ENCODE measurements at places on chromosomes 5 and 9.

DNA sequence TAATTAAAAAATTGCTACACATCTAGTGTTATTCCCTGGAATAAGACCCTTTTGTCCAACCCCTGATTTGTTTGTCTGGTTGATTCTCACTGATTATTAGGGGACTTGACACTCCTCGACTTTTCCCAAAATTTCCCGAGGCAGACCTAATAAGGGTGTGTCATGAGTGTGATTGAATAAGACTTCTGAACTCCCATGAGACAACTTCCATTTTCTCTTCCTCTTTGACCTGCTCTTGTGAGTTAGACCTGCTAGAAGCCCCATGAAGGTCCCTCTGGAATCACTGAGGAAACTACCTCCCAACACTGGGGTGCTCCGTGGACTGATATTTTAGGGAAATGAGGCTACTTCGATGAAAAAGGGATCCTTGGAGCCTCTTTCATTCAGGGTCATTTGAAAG is 83.4 kb downstream of the MUSK start:
- no peak for DNase-seq

- no peak for DNase-seq
These were observed 10.7 kb upstream of the IRX1 start for GRCh38 chr5:3584724-3585531.

DNA sequence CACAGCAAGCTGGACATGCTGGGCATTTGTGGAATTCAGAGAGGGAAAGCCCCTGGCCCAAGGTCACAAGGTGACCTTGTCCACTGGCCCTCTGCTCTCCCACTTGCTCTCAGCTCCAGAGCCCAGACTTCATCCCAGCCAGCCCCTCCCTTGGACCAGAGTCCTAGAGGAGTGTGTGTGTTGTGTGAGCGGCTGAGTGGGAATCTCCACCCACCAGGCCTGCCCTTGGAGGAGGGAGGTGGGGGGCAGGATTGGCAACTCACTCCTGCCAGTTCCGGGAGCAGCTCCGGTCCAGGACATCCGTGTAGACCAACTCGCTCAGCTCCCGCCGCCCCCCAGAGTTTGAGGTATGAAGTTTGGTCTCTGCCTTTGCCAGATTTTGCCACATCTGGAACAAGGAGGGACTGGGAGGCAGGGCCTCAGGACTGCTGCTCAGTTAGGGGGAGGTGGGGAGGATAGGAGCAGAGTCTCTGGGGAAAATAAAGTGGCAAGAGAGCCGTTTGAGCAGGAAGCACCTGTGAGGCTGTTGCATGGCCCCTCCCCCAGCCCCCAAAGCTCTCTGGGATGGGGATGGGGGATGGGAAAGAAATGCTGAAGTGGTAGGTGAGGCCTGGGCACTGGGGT is 1.4 kb downstream of the MZB1 start:
- DNase-seq = no peak

- DNase-seq = no peak
These were observed 154.0 kb downstream of the RGS3 start for GRCh38 chr9:113617550-113617949.

- DNase-seq = no peak
These were observed 77.7 kb downstream of the ZNF354C start for GRCh38 chr5:179137643-179138567.

- DNase-seq = no peak
These were observed 601.9 kb downstream of the SEMA5A start for GRCh38 chr5:8944005-8944404.

- DNase-seq = no peak
These were observed 24.0 kb upstream of the AIF1L start for GRCh38 chr9:131072107-131072870.

- no peak for DNase-seq
These were observed 290.3 kb upstream of the SGCD start for GRCh38 chr5:156036640-156037039.

DNA sequence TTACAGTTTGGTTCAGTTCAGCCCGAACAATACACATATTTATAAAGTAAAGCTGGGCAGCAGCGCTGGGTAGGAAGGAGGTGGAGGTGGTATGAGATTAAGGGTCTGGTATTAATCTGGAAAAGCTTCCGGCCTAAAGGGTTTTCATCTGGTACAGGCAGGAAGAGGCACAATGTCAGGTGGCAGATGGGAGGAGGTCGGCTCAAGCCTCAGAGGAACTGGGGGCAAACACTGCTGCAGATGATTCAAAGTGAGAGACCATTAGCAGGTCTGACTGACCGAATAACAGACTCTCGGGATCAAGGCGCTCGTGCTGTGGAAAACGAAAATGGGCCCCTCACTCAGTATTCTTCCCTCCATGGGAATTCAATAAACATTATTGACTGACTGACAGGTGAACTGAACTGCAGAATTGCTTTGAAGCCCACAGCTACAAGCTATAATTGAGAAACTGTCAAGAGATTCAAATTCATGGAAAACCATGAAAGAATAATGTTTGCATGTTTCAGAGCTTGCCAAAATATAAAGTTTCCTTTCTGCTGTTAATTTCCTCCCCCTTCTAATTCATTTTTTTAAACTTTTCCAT is 75.3 kb downstream of the TMEM167A start:
- no peak for DNase-seq

GRCh38 chr9:89797937-89798455 is 193.2 kb downstream of the GADD45G start:
- DNase-seq = no peak

- no peak for DNase-seq
These were observed 34.9 kb downstream of the MTMR12 start for GRCh38 chr5:32277798-32278197.

DNA sequence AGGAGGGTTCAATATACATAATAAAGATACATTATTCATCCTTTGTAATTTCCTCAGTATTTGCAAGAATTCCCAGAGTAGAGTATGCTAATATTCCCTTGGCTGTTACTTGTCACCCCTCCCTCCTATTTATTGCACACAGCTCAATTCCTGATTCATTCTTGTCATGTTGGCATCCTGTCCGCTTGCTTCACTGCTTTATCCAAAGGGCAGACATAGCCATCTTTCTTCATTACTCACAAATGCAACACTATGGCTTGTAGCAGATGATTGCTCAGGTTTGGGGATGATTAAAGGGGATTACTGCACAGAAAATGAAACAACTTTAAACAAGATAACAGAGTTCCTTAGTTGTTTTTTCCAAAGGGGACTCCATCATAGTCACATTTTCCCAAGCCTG is 1.2 kb upstream of the IL33 start:
- DNase-seq = no peak

DNA sequence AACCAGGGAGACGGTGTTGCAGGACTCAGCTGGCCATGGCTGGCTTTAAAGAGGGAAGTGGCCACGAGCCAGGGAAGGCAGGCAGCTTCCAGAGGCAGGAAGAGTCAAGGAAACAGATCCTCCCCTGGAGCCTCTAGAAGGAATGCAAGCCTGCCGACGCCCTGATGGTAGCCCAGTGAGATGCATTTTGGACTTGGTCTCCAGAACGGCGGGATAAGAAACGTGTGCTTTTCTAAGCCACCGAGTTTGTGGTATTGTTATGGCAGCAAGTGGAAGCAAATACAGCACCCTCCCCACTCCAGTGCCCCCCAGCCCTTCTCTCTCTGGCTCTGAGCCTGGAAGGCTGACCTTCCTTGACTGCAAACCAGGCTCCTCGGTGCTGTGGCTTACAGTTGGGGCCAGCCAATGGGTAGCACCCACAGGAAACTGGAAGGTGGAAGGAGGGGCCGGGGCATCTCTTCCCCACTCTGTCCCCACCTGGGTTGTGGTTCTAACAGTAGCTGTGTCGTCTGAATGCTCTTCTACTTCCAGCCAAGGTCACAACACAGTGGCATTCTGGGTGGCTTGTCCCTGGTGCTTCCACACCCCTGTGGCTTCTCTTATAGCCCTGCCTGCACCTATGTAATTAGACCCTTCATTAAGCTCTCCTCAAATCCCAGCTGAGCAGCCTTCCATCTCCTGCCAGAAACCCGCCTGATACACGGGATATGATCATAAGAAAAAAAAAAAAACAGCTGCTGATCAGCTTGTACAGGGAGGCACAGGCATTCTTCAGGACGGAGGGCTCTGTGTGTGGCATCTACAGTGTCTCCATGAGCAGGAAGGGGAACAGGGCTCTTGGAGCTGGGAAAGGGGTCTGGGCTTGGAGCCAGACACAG is 29.9 kb upstream of the UNC5A start:
- no peak for DNase-seq

DNA sequence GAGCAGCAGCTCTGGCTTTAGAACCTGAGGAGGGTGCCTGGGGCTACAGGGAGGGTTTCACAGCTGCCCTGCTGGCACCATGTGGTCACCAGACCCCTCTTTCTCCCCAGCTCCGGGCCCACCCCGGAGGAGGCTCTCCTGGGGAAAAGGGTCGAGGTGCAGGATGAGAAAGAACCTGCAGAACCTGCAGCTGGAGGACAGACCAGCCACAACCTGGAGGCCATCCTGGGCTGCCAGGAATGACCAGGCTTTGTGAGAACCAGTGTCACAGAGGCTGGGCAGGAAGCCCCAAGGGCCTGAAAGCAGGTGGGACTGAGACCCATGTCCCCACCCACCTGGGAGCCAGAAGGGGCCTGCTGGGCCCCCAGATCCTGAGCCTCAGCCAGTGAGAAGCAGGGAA is 23.0 kb downstream of the SEMA4D start:
- DNase-seq = no peak

GRCh38 chr5:126477294-126478117 is 54.3 kb downstream of the GRAMD2B start:
- DNase-seq = no peak

GRCh38 chr5:58276431-58276830 is 183.5 kb downstream of the PLK2 start:
- DNase-seq = no peak

- DNase-seq = no peak
These were observed 32.1 kb downstream of the SNX24 start for GRCh38 chr5:122877518-122877917.

GRCh38 chr5:168227973-168228615 is 63.4 kb upstream of the WWC1 start:
- DNase-seq = no peak

DNA sequence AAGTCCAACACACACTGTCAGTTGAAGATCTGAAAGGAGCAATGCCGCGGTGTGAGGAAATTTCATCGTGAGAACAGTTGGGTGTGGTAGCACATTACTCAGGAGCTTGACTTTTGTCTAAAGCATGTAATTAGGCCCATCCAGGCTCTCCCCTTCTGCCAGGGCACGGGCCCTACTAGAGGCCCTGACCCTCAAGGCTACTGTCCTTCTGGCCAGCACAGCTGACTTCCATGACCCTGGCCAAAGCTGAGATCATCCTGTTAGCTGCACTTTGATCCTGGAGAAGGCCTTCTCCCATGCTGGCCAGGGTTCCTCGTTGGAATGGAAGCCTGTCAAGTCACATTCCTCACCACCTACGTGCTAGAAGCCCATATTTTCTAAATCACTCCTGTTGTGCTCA is 77.8 kb upstream of the SLC1A3 start:
- no peak for DNase-seq

DNA sequence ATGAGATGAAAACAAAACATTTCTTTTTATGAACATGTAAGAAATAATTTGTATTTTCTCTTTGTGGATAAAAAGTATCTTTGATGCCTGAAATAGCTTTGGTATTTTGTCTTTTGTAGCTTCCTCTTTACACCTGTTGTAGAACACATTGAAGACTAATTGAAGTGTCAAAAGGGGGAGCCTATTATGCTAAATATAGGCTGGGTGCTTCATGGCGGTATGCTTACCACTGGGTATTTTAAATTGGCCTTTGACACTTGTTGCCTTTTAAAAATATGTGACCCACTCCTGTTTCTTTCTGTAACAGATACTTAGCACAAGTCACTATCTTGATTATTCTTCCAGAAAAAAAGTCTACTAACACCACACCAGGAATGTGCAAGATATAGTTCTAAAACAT is 226.4 kb downstream of the KIAA0825 start:
- no peak for DNase-seq

- DNase-seq = no peak
These were observed 30.3 kb upstream of the SARDH start for GRCh38 chr9:133768371-133768858.

DNA sequence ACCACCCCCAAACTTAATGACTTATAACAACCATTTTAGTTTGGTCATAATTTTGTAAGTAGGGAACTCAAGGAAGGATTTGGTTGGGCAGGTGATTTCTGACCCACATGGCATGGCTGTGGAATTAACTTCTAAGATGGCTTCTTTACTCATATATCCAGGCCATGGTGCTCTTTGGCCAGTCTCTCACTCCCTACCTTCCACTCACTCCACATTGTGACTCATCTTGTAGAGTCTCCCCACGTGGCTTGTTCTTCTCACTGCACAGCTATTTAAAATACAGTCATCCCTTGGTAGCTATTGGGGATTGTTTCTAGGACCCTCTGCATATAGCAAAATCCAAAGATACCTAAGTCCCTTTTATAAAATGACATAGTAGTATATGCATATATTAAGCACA is 76.6 kb upstream of the MAST4 start:
- no peak for DNase-seq

- no peak for DNase-seq
These were observed 11.0 kb downstream of the RNF145 start for GRCh38 chr5:159198063-159199036.

DNA sequence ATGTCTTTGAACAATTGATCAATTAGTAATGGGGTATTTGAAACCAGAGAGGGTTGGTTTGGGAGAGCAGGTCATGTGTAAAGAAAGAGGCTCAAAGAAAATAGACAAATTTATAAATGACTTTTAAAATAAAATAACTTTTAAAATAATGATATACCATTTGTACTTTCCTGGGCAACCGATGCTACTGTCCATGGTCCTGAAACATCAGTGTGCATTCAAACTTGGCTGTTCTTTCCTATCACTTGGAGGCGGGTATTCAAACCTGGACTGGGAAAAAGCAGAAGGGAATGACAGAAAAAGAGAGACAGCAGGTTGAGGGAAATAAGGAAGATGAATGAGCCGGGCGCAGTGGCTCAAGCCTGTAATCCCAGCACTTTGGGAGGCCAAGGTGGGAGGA is 1446.4 kb upstream of the WWC1 start:
- DNase-seq = no peak

DNA sequence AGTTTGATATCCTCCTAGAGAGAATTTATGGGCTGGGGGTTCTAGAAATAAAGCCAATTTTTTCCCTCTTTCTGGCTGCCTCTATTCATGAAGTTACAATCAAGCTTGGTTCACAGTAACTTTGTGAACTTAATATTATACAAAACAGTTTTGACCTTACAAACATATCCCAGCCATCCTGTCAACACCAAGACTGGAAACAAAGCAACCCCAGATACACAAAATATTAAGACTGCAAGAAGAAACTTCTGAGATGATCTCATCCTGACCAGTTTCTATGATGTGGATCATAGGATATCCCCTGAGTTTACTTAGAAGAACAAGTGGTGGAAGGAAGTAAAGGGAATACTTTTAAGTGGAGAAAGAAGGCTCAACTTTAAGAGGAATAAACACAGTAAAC is 28.3 kb upstream of the CER1 start:
- DNase-seq = no peak

- DNase-seq = no peak
These were observed 27.1 kb upstream of the MLLT3 start for GRCh38 chr9:20649381-20649780.

- DNase-seq = no peak
These were observed 53.4 kb upstream of the RARS1 start for GRCh38 chr5:168432903-168433302.

GRCh38 chr5:58244819-58245475 is 214.9 kb downstream of the PLK2 start:
- no peak for DNase-seq

All from effector CD4-positive, alpha-beta T cell (primary cell).